ENCODE measurements at places on chromosomes 12 and 14.
A peak's percentile ranks its signal among the peaks of the same experiment; 100 is the strongest.

- no peak for DNase-seq
Observed at GRCh38 chr14:81591266-81591665, 57.6 kb upstream of the SEL1L start.

- DNase-seq: no peak
Observed at GRCh38 chr12:42432517-42433140, 106.7 kb downstream of the PPHLN1 start.

DNA sequence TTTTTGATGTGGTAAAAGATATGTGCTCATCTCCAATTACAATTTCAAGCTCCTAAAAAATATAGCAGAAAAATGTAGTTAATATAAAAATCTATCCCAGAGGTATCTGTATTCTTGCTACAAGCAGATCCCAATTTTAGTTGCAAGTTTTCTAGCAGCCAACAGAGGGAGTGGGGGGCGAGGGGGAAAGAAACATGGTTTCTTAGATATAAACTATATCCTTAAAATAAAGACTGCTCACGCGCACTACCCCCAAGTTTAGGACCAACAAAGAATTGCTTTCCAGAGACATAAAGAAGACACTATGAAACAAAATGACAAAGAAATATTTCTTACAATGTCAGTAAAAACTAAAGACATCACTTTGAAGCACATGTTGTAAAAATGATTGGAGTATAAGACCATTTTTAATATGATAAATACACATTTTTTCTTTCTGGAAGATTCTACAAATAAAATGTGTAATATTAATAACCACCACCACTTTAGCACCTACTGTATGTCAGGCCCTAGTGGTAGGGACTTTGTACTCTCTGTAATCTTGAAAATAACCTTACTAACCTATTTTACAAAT lies 5.4 kb downstream of the MAGOHB start:
- DNase-seq: no peak

GRCh38 chr12:106942775-106943174 lies 12.9 kb upstream of the TMEM263 start:
- no peak for DNase-seq

DNA sequence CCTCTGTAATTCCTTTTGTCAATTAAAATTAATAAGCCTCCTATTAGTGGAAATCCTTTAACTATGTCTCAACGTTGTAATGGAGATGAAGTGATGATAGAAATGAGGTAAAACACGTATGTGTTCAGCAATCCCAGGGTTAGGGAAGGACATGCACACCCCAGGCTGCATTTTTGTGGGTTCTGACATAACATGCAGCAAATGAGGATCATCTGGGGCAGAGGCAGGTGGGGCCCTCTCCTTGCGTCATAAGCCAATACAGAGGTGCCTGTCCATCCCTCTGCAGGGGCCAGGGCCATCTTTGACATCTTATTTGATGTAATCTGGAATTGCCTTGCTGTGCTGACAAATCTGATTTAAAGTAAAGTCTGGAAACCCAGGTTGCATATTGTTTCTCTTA lies 73.2 kb downstream of the MYRFL start:
- no peak for DNase-seq

GRCh38 chr14:91387169-91387835 lies 30.3 kb downstream of the CCDC88C start:
- DNase-seq: no peak

GRCh38 chr14:23102801-23103200 lies 2.0 kb downstream of the CIROP start:
- no peak for DNase-seq

GRCh38 chr14:36672095-36672494 lies 10.4 kb downstream of the PAX9 start:
- no peak for DNase-seq

DNA sequence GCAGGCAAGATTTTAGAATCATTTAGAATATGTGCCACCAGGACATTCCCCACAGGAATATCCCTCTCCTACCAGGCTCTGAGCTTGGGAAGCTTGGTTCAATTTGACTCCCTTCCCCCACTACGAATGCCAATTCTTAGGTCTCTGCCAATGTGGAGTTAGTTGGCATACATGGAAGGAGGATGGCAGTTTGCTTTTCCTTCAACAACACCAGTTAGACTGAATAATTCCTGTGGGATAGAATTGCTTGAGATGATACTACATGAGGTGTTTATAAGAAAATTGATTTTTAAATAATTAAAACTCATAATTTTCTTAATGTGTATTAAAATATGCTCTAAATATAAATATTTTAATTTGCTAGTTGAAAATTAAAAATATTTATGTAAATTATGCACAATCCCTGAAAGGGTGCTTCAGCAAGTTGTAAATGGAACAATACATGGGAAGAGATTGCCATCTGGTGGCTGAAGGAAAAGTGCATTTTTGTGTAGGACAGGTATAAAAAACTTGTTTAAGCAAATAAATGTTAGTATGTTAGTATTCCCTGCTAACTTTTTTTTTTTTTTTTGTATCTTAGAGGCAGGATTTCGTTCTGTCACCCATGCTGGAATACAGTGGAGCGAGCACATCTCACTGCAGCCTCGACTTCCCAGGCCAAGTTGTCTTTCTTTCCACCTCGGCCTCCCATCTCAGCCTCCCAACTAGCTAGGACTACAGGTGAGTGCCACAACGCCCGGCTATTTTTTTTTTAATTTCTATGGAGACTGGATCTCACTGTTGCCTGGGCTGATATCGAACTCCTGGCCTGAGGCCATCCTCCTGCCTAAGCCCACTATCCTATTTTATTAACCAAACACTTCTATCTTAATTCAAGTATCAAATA lies 25.8 kb upstream of the STRAP start:
- DNase-seq: peak; percentile 67

DNA sequence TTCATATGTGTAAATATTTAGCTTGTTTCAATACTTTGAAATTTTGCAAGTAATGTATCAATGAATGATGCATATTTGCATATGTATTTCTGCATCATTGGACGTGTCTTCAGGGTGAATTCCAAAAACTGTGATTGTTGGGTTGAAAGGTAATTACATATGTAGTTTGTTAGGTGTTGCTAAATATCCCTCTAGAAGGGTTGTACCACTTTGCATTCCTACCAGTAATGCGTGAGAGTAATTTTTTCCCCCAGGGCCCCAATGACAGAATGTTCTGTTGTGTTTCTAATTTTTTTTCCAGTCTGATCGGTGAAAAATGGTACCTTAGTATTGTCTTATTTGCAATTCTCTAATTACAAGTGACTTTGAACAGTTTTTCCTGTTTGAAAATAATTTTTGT lies 408.9 kb downstream of the NAV3 start:
- no peak for DNase-seq

GRCh38 chr14:76089575-76089974 lies 62.1 kb upstream of the GPATCH2L start:
- DNase-seq: no peak
